ENCODE measurements at places on chromosomes 1 and 21. TPM values are rescaled to one million over a fixed set of nuclear protein-coding genes. Genes with fewer than 3 reads are reported as not detected.

NBPF10 gene
- total RNA-seq = 3.8 TPM

SPATA46 gene
- not detected for total RNA-seq

OR2L8 gene
- not detected for total RNA-seq

CYP4A11 gene
- 23.0 TPM for total RNA-seq

HES5 gene
- total RNA-seq = 0.44 TPM

DNA sequence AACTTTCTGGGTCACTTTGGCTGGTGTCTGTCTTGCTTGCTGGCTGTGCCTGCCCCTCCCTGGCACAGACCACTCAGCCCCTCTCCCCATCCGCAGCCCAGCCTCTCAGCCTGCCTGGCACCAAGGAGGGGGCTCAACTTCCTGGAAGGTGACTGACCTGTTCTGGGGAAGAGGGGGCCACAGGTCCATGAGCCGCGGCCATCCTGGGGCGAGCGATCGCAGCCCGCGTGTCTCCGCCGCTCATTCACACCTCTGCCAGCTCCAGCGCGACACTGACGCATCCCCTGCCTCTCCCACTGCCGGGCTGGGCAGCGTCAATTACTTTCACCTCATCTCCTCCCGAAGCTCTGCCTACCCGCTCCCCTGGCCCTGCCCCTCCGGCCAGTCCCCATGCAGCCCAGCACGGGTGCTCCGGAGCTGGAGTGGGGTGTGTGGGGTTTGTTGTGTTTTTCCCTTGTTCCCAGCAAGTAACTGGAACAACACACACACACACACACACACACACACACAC lies 14.3 kb downstream of the SLC6A9 start:
- no peak for DNase-seq
- no peak overlapping the region for H3K27ac ChIP-seq
- no peaks in the 10 kb centered on the region for H3K4me1 ChIP-seq
- no peaks in the 10 kb centered on the region for H3K27me3 ChIP-seq

- H3K36me3 ChIP-seq = no peaks in the 10 kb centered on the region
- H3K27me3 ChIP-seq = no peaks in the 10 kb centered on the region
Measured at GRCh38 chr1:237700181-237700580, 190.5 kb downstream of the ZP4 start.

GRCh38 chr1:219076326-219076937 lies 97.2 kb upstream of the LYPLAL1 start:
- no peak overlapping the region for H3K4me3 ChIP-seq
- H3K36me3 ChIP-seq = no peaks in the 10 kb centered on the region
- DNase-seq = no peak
- no peaks in the 10 kb centered on the region for H3K27me3 ChIP-seq
- H3K4me1 ChIP-seq = no peaks in the 10 kb centered on the region

- H3K27ac ChIP-seq = no peak overlapping the region
- H3K36me3 ChIP-seq = no peaks in the 10 kb centered on the region
- no peak overlapping the region for H3K4me3 ChIP-seq
- no peaks in the 10 kb centered on the region for H3K4me1 ChIP-seq
- DNase-seq = no peak
Measured at GRCh38 chr1:161768986-161769672, 3.0 kb downstream of the ATF6 start.

- H3K27ac ChIP-seq = no peak overlapping the region
- no peaks in the 10 kb centered on the region for H3K36me3 ChIP-seq
- no peak for DNase-seq
- H3K4me3 ChIP-seq = no peak overlapping the region
- no peaks in the 10 kb centered on the region for H3K27me3 ChIP-seq
- no peaks in the 10 kb centered on the region for H3K4me1 ChIP-seq
Measured at GRCh38 chr1:233738396-233738795, 124.5 kb downstream of the KCNK1 start.

- H3K4me3 ChIP-seq = no peak overlapping the region
- H3K36me3 ChIP-seq = no peaks in the 10 kb centered on the region
- no peak overlapping the region for H3K27ac ChIP-seq
- no peak for DNase-seq
- H3K4me1 ChIP-seq = no peaks in the 10 kb centered on the region
Measured at GRCh38 chr1:71774705-71775104, 507.6 kb downstream of the NEGR1 start.

GRCh38 chr1:58586271-58586670 lies 9.2 kb upstream of the TACSTD2 start:
- no peak overlapping the region for H3K4me3 ChIP-seq
- H3K27ac ChIP-seq = no peak overlapping the region
- H3K36me3 ChIP-seq = no peaks in the 10 kb centered on the region

DNA sequence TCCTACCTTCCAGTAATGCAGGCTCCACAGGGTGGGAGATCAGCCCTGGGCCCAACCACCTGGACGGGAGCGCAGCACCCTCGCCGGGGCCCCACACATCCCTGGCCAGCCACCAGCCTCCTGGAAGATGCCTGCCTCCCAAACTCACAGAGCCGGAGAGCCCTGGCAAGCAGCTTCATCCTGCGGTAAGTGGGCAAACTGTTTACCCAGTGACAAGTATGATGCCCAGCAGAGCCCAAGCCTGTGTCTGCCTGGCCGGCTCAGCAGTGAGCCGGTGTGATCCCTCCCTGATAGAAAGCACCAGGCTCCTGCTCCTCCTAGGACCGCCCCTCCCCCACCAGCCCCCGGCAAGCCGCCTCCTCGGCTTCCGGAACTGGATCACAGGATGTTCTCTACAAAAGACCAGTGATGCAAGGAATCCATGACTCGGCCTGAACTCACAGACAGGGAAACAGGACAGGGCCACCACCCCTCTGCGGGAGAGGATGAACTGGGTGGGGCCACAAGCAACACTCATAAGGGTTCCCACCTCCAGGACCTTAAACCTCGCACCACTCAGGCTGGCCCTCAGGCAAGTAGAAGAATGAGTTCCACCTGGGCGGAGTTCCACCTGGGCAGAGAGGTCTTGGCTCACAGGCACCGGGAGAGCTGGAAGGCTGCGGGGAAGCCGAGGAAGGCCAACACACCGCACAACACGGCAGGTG lies 7.9 kb downstream of the ACOT7 start:
- no peak overlapping the region for H3K4me3 ChIP-seq
- H3K4me1 ChIP-seq = no peaks in the 10 kb centered on the region
- H3K27ac ChIP-seq = no peak overlapping the region

GRCh38 chr1:119052267-119052666 lies 64.1 kb upstream of the TBX15 start:
- H3K27ac ChIP-seq = no peak overlapping the region
- H3K4me1 ChIP-seq = no peaks in the 10 kb centered on the region
- no peaks in the 10 kb centered on the region for H3K36me3 ChIP-seq
- no peak for DNase-seq
- no peak overlapping the region for H3K4me3 ChIP-seq
- H3K27me3 ChIP-seq = no peaks in the 10 kb centered on the region

GRCh38 chr1:223425550-223425949 lies 32.3 kb downstream of the CCDC185 start:
- no peaks in the 10 kb centered on the region for H3K4me1 ChIP-seq
- no peaks in the 10 kb centered on the region for H3K36me3 ChIP-seq
- no peak overlapping the region for H3K27ac ChIP-seq
- DNase-seq = no peak

DNA sequence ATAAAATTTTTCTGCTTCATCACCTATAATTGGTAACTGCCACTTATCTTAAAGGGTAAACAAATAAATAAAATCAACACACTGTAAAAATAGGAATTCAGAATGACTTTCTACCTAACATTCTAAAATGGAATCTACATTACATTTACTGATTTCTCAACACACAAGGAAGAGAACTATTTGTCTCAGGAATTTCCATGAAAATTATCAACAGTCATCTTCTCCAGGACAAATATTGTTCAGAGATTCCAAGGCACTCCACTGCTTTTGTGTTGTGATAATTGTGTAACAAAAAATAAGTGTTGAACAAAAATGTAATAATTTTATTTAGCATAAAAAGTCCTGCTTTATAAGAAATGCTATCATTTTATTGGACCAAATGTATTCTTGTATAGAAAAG lies 7.3 kb downstream of the ODF2L start:
- DNase-seq = no peak
- no peaks in the 10 kb centered on the region for H3K4me1 ChIP-seq
- no peaks in the 10 kb centered on the region for H3K27me3 ChIP-seq
- no peak overlapping the region for H3K27ac ChIP-seq

Measured in kidney (tissue), 22 donors.